ENCODE measurements at places on chromosomes 3 and 15.
A peak's percentile ranks its signal among the peaks of the same experiment; 100 is the strongest.

- no peak for DNase-seq
Measured at GRCh38 chr3:73473181-73473897, 151.4 kb downstream of the PDZRN3 start.

GRCh38 chr3:101646726-101647125 lies 30.2 kb downstream of the ZBTB11 start:
- DNase-seq, result no peak

DNA sequence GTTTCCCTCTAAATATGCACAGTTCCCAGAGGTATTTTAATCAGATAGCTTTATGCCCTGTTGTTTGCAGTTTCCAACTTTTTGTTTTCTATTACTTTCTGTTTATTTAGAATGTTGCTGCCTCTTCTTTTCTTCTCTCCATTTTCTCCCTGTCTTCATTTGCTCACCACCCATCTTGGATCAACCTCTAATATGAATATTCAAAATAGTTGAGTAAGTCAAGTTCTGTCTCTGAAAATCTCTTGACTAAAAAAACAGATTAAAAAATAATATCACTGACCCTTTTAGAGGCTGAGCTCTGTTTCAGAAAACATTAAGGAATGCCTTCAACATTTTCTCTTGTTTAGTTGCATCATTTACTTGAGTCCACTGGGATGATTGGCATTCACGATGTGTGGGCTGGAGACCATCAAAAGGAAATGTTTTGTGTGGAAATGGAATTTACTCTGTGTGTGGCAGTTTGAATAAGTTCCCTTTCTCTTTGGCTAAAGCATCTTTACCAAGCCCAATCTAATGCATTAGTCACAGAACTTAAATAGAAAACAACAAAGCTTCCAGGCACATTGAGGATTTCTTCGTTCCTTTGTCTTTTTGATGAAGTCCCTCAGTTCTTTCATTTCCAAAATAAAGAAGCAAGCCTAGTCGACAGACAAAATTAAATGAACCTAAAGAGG lies 633.9 kb upstream of the TGFBR2 start:
- DNase-seq, result no peak

DNA sequence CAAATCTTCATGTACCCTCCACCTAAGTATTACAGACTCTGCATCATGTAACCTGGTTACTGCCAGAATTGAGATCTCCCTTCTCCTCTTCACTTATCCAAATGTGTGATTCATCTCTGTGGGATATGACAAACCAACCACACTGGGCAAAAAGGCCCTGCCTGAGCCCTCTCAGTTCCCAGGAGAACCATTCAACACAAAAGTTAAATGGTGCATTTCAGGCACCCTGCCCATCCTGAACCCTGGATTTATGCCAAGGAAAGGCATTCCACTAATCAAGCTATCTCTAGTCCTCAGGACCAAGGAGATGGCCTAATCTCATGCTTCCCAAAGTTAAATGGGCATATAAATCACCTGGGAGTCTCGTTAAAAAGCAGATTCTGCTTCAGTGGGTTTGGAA lies 108.5 kb downstream of the TNIK start:
- DNase-seq, result no peak

DNA sequence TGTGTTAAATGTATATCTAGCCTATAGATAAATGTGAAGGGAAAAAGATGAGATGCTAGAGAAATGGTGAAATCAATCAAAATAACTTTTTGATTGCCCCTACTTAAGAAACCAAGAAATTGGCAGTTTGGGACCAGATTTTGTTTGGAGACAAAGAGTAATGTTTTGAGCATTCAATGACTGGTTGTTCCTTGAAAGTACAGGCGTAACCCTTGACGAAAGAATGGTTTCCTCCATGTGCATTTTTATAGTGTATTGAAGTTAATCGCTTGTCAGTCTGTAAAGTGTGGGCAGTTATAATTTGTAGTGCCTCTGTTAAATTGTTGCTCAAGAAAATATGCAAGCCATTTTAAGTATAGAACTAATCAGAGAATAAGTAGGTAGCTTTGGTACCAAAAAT lies 1.2 kb downstream of the KIF23 start:
- no peak for DNase-seq

DNA sequence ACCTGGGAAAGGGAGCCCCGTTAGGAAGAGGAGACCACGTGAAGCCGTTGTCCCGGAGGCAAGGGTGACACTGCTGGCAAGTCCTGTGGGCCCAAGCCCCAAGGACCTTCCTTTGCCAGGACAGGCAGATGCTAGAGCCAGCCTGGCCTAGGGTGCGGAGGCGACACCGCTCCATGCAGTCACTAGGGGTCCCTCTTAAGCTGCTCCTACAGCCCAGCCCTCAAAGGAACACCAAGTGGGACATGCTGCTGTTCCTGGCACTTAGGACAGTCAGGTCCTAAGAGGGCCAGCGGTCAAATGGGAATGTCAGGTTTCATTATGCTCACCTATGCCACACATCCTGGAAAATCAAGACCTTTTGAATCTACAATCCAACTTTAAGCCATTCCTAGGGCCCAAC lies 59.7 kb downstream of the RPN1 start:
- no peak for DNase-seq

GRCh38 chr3:125552401-125552800 lies 32.4 kb upstream of the SNX4 start:
- DNase-seq, result no peak

- DNase-seq, result no peak
Measured at GRCh38 chr3:136055491-136055890, 90.0 kb downstream of the PPP2R3A start.

DNA sequence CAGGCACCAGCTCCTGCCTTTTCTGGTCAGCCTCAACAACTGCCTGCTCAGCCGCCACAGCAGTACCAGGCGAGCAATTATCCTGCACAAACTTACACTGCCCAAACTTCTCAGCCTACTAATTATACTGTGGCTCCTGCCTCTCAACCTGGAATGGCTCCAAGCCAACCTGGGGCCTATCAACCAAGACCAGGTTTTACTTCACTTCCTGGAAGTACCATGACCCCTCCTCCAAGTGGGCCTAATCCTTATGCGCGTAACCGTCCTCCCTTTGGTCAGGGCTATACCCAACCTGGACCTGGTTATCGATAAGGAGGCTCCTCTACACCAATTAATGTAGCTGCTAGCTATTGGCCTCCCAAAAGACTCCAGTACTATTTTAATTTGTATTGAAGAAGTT lies 38.9 kb downstream of the TFG start:
- no peak for DNase-seq

DNA sequence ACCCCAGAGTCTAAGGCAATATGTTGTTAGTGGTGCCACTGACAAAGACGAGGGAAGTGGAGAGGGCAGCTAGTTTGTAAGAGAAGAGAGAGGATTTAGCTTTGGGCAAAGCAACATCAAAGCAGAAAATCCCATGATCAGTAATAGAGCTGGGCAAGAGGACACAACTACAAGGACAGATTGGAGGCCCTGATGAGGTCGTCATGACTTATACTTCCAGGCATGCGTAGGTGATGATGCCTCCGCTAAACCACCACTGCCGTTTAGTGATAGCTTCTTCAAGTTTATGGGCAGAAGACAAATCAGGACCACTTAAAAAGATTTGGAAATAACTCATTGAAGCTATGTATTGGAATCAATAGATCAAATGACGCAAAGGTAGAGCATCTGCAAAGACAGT lies 2.6 kb downstream of the HRG start:
- DNase-seq, result no peak

DNA sequence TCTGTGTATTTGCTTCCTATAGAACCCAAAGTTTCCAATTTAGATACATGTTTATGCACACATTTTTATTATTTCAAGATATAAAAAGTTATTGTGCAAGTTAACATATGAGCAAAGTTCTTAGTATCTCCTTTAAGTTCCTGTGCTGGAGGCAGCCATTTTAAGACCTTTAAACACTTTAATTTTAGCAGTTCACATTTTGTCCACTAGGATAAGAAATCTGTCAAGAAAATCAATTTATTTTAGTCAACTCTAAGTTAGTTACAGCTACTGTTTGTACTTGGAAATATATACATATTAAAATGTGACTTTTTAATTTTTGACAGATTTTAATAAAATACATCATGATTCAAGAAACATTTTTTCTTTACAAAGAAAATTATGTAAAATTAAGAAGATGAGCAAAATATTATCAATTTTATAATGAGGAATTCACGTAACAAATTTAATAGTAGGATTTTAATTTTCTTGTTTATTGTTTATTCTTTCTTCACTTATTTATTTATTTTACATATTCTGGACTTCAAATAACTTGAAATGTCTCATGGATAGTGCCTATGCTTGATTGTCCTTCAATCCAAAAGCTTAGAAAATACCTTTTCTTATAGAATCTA lies 402.6 kb upstream of the GBE1 start:
- DNase-seq, result no peak

DNA sequence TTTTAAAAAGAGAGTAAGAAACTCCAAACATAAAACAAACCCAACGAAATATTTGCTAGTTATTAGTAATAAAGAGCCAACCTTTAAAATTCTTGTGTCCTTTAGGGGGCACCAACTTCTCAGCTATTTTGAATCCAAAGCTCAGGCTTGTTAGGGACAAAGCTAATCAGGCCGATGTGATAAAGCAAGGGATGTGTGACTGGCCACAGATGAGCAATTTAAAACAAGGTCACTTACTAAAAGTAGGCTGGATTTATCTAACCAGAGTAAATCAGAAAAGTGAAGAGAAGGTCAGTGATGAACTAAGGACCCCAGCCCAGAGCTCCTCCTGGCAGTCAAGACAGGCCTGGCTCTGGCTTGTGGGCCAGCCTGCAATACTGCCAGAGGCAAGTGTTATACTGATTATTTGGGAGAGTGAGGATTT lies 108.5 kb downstream of the CYP19A1 start:
- DNase-seq, result peak; percentile 9

- no peak for DNase-seq
Measured at GRCh38 chr3:44772099-44772442, 10.5 kb downstream of the KIF15 start.

DNA sequence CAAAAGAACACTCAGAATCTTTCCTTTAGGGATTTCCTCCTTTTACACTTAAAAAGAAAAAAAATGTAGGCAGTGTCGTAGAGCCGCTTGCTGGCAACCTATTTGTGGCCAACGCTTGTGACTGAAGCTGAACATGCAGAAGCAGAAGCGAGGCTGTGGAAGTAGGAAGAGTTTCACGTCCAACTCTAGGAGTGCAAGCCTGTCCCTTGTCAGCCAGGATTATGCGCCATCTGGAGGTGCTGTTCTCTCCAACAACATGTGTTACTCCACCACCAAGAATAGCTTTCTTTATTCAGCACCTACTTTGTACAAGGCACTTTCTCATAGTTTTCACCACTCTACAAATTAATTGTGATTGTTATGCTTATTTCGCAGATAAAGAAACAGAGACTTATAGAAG lies 223.2 kb upstream of the LMCD1 start:
- no peak for DNase-seq

GRCh38 chr3:168620854-168621253 lies 525.1 kb upstream of the GOLIM4 start:
- DNase-seq, result no peak

- no peak for DNase-seq
Measured at GRCh38 chr3:14243782-14244181, 65.2 kb downstream of the LSM3 start.

DNA sequence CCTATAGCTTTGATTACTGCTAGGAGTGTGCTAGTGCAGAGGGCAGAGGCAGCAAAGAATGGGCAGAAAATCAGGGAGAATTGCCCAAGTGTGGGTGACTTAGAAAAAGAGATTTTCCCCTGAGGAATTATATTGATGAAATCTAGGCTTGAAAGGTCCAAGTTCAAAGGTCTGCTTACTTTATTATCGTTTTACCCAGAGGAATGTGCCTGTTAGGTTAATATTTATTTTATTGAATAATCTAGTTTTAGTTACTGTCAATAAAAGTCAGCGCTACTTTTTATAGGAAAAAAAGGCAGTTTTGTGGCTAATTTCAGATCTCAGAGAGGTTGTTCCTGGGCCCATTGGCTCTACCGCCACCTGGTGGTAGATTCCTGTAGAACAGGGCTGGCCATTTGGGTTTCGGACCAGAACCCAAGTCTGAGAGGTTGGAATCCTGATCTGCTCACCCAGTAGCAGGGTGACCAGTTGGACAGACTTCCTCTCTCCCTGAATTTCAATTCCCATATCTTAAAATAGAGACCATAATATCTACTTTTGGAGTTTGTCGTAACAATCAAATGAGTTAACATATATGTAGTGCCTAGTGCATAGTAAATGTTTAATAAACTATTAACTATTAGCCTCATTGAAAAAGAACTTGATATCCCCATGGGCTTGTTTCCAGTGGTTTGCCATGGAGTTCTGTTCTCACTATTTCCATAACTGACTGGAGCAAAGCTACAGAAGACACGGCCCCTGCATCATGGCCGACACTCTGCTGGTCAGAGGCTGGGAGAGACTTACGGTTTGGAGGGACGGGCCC lies 62.7 kb upstream of the ZNF148 start:
- DNase-seq, result peak; percentile 68

DNA sequence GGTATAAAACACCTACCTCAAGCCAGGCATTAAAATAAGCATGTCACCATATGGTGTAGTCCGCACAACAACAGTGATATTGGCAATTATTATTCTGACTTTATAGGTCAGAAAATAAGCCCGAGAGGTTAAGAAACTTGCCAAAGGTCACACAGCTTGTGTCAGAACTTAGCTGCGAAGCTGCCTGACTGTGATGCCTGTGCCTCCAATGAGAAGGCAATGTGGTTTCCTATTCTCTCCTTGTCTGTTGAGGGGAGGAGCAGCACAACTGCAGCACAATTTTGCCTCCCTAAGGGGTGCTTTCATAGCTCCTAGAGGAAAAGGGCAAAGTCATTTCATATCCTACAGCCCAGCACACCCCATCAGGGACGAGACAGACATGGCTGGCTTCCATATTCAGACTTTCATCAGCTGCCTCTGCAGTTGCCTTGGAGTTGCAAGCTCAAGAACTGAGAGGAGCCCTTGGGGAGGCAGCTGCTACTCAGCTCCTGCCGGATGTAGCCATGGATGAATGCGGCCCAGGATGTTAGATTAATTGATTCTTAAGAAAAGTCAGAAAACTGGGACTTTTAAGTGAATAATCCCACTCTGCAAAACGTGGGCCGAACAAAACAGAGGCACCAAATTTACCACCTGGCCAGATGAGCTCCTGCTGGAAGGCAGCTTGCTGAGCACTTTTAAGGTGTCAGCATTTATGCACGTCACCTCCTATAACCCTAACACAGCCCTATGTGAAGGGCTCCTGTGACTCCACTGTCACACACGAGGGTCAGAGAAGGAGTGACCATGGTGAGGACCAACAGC lies 38.5 kb downstream of the MYO5C start:
- no peak for DNase-seq

DNA sequence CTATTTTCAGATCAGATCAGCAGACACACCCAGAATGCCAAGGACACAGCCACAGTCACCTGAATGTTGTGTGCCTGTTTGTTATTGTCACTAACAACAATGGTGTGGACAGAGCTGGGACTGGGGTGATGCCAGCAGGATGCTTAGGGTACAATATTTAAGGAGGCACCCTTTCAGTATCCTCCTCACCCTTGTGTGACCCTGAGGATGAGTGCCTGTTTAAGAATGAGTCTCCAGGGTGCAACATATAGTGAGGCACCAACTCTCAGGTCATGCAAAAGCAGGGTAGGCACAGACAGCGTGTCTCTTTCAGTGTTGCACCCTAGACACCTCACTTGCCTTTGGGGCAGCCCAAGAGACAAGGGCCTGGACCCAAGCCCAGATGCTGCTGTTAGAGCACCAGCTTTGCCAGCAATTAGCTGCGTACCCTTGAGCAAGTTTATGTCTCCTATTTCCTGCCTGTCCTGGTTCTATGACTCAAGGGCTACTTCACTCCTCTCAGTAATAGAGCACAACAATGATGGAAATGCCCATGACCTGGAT lies 122.6 kb downstream of the AQP9 start:
- no peak for DNase-seq

- no peak for DNase-seq
Measured at GRCh38 chr15:28929200-28929599, 43.4 kb downstream of the APBA2 start.

Measured in germinal center (tissue), 1 donor.